ENCODE measurements at places on chromosomes 2 and 18.

DNA sequence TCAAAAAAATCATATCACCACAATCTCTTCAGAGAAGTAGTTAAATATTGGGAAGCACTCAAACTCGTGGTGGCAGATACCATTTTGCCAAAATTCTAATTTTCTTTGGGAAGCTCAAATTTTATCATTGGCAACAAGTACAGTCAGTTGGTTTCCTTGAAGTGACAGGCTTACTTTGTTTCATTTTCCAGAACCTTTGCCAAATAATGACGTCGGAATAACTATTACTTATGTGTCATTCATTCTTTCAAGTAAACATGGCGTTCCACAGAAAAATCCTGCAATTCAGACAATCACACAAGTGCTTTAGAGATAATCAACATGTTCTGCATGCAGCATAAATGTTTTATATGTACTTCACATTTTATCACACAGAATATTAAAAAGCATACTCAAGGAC is 5.4 kb downstream of the TTLL4 start:
- no peak for DNase-seq

DNA sequence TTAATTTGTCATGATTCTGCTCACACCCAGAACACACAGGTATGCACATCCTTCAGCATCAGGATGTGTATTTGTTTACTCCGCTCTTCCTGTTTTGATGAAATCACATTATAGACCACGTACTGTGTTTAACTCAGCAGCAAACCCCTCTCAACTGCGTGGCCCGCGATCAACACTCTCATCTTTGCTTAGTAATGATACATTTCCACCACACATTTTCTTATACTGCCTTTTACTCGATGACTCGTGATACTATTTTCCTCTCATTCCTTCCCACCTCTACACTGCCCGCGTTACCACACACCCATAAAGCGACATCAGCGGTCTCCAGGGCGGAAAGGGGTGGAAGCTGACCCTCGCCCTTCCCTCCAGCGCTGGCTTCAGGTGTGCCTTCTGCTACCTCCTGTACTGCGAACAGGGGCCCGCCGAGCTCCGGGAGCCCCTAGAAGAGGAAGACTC is 1.3 kb downstream of the NETO1 start:
- no peak for DNase-seq

- no peak for DNase-seq
Observed at GRCh38 chr18:31591113-31591512, 564 bp upstream of the TTR start.

DNA sequence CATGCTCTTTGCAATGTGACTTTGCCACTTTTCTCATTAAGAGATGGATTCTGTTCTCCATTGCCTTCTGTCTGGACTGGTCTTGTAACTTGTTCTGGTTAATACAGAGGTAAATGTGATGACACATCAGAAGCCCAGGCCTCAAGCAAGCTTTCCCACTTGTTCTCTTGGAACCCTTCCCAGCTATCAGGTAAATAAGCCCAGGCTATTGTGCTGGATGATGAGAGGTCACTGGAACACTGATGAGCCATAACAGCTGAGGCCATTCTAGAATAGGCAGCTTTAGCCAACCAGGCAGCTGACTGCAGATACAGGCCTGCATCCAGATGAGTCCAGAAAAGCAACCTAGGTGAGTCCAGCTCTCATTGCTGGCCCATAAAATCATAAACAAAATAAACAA is 1007.0 kb upstream of the ACVR2A start:
- DNase-seq = no peak

- DNase-seq = no peak
Observed at GRCh38 chr2:122955776-122956175, 1069.3 kb upstream of the CNTNAP5 start.

DNA sequence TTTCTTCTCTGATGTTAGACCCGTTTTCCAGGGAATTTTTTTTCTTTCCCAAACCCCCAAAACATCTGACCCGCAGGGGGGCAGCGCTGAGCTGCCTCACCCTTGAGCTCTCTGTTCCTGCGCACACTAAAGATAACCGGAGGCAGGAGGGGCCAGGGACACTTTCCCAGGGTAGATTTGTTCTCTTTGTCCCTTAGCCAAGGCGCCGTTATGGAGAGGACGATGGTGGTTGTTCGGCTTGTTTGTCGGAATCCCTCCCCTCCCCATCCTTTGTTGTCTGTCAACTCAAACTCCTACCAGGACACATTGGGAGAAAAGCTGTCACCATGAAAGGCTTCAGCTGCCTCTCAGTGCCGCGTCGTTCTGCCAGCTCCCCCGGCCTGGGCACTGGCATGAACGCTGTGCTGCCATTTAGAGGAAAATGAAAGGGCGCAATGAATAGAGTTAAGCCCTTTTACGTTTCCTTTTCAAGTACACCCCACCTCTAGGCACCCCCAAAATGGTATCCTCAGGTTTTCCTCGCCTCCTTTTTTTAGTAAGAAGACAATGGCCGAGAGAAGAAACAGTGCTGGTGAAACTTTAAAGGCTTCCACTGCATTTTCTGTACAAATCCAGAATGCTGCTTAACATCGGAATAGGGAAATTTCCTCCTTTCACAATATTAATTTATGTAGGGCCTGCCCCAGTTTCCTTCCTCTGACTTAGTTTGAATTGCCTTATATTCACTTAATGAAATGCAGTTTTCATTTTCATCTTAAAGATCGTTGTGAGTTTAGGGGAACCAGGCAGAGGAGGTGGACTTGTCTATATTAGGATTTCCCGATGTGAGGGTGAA is 62.1 kb downstream of the RND3 start:
- DNase-seq = no peak

DNA sequence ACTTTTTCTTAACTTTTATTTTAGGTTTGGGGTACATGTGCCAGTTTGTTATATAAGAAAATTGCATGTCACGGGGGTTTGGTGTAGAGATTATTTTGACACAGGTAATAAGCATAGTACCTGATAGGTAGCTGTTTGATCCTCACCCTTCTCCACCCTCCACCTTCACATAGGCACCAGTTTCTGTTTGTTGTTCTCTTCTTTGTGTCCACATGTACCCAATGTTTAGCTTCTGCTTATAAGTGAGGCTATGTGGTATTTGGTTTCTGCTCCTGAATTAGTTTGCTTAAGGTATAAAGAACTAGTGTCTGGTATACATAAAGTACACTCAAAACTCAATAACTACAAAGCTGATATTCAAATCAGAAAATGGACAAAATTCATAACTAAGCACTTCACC is 654.6 kb upstream of the LINC00305 start:
- DNase-seq = no peak

- DNase-seq = no peak
Observed at GRCh38 chr2:99998651-99999320, 143.6 kb downstream of the AFF3 start.

DNA sequence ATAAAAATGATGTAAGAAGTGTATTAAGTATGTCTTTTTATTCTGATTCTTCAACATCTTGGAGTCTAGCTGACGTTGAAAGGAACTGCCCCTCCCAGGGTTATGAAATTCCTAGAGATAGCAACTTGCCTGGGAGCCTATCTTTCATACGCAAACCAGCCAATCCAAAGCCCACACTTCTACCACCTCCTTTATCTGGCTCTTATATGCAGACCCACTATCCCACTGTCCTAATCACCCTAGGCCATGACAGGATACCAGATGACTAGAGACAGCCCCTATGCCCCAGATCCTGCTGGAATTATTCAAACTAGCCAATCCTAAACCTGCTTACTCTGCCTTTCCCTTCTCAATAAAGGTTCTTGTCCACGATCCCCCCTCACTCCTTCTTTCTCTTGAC is 11.8 kb upstream of the CDC42EP3 start:
- DNase-seq = no peak

- no peak for DNase-seq
Observed at GRCh38 chr2:288758-289361, 969 bp upstream of the ALKAL2 start.

GRCh38 chr18:79610461-79611039 is 69.1 kb upstream of the CTDP1 start:
- DNase-seq = no peak

Data from HuH-7 (cell line).